ENCODE measurements at places on chromosomes 2 and 18.

GRCh38 chr2:152348388-152348787, 13.4 kb downstream of the FMNL2 start:
- DNase-seq, result no peak

- no peak for DNase-seq
Observed at GRCh38 chr2:172219201-172219600, 116.5 kb upstream of the DLX2 start.

DNA sequence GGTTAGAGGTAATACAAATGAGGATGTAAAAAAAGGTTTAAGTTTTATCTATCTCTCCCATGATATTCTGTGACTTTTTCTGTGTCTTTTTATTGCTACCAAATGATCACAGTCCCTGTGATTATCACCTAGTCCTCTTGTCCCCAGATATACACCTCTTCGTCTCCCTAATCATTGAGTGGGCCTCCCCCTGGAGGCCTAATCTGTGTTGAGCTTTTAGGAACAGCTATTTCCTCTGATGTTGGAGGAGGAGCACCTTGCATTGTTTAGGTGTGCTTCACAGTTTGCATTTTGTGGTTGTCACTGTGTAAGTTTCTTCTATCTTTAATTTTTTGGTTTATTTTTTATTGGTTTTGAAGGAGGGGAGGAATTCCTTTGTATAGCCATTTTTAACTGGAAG, 33.3 kb downstream of the CCDC85A start:
- DNase-seq, result no peak

- DNase-seq, result no peak
Observed at GRCh38 chr2:160584972-160585494, 91.4 kb upstream of the RBMS1 start.

GRCh38 chr18:75700561-75700960, 273.1 kb upstream of the SMIM21 start:
- DNase-seq, result no peak

DNA sequence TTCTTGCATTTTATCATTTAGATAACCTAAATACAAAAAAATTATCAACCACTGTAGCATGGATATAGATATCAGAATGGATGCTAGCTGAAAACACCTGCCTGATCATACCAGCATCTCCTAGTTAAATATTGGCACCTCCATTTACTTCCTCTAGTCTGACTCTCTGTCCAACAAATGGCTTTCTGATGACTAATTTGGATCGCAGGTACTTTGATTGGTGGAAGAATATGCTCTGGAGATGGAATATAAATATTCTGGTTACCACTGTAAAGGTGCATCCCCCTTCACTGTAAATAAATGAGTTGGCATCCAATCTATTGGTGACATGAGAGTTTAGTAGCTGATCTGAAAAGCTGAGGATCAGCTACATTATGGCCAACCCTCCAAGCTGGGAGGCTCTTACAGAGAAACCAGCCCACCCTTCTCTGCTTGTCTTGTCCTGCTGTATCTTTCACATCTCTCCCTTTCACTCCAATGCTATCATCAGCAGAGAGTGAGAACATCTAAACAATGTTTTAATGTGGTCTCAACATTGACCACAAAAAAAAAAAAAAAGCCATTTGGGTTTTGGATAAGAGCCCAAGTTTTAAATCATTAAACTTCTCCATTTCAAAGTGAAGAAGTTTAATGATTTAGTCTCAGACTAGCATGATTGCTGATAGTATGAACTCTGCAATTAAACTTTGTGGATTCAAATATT, 90.5 kb downstream of the PMAIP1 start:
- DNase-seq, result no peak

DNA sequence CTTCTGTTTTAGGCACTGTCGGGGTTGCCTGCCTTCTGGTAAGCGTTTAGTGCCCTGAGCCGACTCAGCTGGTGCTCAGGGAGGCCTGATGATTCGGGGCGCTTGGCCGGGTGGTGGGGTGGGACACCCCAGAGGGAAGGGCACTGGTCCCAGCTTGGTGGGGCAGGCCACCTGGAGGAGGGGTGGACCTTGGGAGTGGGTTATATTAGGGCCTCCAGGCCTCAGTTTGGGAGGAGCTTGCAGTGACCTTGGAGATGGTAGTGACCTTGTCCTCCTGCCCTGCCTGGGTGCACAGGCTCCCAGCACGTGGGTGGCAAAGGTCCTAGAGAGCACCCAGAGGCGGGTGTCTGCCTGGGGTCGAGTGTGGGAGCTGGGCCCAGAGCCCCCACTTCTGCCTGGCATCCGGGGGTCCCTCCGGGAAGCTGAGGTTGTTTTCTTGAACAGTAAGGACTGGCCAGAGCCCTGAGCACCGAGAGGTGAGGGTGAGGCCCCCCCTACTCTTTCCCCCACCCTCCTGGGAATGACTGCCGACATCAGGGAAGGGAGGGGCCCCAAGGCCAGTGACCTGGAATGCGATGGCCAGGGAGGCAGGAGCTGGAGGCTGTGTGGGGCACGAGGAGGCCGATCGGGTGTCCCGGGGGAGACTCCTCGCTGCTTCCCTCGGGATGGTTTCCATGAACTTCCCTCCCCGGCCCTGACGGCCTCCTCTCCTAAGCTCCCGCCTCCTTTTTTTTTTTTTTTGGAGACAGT, 61.3 kb downstream of the HPCAL1 start:
- no peak for DNase-seq

- no peak for DNase-seq
Observed at GRCh38 chr2:163565192-163565591, 170.6 kb downstream of the FIGN start.

- DNase-seq, result no peak
Observed at GRCh38 chr18:23870676-23871380, 143.7 kb upstream of the TTC39C start.

All from stimulated activated CD4-positive, alpha-beta T cell treated with anti-CD3 and anti-CD28 coated beads, Interleukin-1b, Interleukin-23, amount 100 ng/mL, for 24 hours (primary cell).